Stimulated activated CD4-positive, alpha-beta T cell treated with anti-CD3 and anti-CD28 coated beads, Interleukin-12 subunit alpha, Interleukin-12 subunit beta, amount 100 ng/mL, for 24 hours (primary cell): ENCODE measurements at places on chromosomes 4 and X.

DNA sequence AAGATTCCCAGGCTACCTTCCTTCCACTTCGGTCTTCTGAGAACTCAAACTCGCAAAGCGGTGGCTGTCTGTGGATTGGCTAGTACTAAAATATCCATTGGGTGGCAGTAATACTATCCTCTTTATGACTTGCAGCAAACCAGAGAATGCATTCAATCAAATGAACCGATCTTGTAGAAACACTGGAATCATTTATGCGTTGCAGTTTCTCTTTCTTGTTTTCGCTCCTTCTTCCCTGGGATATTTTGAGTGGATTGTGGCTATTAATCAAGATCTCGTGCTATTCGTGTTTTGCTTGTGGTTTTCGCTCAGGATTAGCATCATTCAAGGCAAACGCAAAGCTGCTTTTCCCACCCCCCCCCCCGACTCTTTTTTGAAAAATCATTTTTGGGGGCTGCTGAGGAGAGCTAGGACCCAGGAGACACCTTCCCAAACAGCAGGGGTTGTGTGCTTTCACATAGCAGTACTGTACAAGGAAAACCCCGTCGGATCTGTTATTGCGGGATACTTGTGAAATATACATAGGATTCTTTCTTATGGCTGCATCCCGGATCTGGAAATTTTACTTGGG lies at the start of gene IL1RAPL1:
Gene IL1RAPL1 (plus strand): TSS at position 466 of the 571 bp plus-strand sequence.
- DNase-seq = no peak

- no peak for DNase-seq
Measured at GRCh38 chr4:169151671-169152070, 119.1 kb downstream of the SH3RF1 start.

GRCh38 chrX:23704673-23705206 lies 37.4 kb downstream of the PRDX4 start:
- DNase-seq = no peak

DNA sequence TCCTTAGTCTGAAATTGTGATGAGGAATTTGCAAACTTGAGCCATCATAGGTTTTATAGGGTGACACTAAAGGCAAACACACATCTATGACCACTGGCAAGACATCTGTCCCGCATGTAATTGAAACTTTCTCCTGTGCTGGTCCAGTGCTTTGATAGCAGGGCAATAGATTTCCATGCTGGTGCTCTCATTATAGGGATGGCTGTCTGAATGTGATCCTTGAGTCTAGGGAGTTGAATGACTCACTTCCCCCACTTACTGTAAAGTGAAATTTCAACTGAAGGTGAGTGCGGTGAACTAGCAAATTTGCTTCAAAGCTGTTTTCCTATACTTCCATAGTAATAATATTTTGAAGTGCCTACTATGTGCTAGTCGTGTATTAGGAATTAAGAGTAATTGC lies 1630.0 kb downstream of the STIM2 start:
- no peak for DNase-seq

GRCh38 chrX:106952988-106953387 lies 32.8 kb downstream of the CLDN2 start:
- no peak for DNase-seq

DNA sequence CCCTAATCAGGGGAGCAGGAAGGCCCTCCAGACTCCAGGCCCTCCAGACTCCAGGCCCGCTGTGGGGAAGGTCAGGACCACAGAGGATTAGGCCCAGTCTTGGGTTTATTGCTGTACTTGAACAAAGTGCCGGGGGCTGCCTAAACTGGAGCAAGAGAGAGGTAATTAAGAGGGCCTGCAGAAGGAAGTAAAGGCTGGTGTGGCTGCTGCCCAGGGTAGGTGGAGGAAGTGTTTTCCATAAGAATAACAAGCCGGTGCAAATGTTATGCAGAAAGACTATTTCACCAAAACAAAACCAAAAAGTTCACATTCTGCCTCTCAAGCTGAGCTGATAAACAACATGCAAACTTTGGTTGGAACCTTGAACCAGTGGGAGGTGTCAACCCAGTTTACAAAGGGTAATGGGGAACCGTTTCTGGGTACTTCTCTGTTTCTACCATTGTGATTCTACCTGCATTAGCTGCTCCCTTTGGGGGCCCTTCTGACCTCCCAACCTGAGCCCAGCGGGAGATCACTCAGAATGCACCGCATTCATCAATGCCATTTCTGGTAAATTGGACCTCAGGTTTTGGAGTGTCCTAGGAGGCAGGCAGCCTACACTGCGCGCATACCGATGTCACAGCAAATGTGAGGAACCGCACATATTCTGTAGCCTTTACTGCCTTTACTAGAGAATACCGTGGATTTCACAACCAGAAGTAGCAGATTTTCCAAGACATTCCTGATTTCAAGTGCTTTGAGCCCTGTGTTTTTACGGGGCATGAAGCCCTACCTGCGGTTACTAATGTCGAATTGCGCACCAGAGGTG lies 59.7 kb upstream of the BCOR start:
- DNase-seq = no peak

DNA sequence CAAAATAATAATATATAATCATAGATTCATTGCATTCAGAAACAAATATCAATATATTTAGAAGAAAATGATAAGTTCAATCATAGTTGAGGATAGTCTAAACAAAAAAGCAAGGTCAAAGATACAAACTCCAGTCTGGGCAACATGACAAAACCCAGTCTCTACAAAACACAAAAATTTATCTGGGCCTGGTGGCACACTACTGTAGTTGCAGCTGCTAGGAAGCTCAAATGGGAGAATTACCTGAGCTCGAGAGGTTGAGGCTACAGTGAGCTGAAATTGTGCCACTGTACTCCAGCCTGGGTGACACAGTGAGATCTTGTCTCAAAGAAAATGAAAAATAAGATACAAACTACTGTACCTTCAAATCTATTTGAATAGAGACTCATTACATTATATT lies 52.7 kb upstream of the ANXA10 start:
- no peak for DNase-seq

GRCh38 chr4:47674144-47674543 lies 163.7 kb downstream of the CORIN start:
- DNase-seq = no peak

DNA sequence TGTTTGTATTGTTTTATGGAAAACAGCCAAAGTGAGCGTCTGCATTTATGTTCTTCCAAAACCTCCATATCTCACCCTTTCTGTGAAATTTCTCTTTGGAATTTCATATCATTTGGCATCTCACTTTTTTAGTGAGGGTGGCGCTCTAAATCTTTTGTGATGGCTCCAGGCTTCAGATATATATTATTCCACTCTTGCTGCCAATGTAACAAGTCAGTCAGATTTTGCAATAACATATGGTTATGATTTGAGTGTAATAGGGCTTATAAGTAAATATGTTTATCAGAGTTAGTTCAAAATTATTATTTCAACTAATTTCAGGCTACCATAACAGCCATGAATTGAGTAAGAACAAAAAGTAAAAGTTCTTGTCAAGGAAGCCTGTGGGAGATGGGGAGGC lies 314.7 kb downstream of the PDGFC start:
- DNase-seq = no peak

GRCh38 chr4:109821185-109821584 lies 5.6 kb downstream of the GAR1 start:
- DNase-seq = no peak

DNA sequence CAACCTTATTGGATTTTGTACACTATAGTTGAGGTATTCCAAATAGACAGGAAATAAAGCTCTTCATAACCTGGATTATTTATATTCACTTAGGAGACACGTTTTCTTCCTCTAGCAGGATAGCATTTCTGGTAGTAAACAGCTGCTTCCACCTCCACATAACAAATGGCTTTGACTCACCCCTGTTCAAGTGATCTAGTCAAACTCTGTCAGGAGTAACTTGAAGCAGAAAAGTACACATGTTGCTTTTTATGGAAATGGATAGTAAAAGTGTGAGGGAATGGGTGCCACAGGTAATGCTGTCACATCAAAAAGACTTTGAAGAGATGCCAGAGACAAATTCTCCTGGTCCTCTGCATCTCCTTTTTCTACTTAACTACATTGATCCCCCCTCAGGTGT lies 258.7 kb upstream of the SLC7A11 start:
- DNase-seq = no peak

GRCh38 chrX:95974096-95974470 lies 710.6 kb upstream of the DIAPH2 start:
- DNase-seq = no peak

DNA sequence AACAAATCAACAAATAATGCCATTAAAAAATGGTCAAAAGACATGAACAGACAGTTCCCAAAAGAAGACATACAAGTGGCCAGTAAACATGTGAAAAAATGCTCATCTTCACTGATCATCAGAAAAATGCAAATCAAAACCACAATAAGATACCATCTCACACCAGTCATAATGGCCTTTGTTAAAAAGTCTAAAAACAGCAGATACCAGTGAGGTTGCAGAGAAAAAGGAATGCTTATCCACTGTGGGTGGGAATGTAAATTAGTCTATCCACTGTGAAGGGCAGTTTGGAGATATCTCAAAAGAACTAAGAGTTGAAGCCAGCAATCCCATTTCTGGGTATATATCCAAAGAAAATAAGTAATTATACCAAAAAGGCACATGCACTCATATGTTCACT lies 668.1 kb upstream of the CPEB2 start:
- no peak for DNase-seq

DNA sequence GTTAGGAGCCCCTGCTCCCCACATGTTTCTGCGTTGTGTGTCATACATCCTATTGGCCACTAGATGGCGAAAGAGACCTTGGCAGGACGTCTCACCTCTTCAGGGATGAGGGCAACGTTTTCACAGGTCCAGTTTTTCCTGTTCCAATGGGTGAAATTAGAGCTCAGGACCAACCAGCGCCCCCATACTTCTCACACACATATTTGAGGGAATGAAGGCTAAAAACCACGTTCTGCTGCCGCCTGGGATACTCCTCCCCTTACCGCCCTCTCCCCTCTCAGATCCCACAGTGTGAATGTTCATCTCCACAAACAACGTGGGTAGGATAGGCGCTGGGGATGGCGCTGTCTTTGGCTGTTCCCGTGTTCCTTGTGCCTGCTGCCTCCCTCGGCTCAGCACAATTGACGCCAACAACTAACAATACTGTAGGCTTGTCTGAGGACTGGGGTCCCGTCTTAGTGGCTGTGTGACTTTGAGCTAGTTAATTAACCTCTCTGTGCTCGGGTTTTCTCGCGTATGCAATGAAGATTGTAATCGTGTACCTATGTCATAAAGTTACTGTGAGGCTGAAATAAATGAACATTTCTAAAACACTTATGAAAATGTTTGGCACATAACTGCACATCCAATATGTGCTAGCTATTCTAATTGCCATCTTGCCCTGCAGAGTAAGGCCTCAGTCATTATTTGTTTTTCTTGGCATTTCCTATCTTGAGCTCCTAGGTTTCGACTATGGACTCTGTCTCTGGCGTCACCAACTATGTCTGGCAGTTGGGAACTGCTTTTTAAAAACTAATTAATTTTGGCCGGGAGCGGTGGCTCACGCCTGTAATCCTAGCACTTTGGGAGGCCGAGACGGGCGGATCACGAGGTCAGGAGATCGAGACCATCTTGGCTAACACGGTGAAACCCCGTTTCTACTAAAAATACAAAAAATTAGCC lies 181.3 kb upstream of the STK26 start:
- DNase-seq = no peak

DNA sequence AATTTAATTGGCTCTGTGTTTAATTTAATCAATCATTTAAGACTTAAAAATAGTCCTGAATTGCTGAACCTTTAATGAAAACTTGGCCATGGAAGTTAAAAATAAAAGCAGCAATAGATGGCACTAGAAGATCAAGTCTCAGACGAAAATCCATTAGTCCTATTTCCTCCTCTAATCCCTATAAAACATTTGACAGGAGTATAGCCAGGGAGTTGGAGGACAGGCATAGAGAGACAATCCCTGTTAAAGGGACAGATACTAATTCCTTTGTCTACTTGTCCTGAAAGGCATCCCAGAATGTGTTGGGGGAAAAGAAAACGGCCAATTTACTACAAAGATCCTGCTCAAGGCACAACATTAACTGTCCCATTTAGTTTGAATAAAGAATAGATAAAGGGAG lies 276.3 kb upstream of the TACR3 start:
- no peak for DNase-seq

DNA sequence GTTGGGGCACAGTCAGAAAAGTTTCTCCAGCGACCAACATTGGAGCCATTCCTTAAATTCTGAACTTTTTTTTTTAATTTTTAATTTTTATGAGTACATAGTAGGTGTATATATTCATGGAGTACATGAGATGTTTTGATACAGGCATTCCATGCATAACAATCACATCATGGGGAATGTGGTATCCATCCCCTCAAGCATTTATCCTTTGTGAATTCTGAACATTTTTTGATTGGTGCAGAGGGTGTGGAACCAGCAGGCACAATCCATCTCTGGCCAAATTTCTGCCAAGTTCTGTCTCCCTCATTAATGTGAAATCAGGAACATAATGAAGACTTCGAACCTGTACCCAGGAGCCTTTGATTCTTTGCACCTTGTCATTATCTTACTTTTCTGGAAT lies 267.0 kb downstream of the FRMPD4 start:
- no peak for DNase-seq

DNA sequence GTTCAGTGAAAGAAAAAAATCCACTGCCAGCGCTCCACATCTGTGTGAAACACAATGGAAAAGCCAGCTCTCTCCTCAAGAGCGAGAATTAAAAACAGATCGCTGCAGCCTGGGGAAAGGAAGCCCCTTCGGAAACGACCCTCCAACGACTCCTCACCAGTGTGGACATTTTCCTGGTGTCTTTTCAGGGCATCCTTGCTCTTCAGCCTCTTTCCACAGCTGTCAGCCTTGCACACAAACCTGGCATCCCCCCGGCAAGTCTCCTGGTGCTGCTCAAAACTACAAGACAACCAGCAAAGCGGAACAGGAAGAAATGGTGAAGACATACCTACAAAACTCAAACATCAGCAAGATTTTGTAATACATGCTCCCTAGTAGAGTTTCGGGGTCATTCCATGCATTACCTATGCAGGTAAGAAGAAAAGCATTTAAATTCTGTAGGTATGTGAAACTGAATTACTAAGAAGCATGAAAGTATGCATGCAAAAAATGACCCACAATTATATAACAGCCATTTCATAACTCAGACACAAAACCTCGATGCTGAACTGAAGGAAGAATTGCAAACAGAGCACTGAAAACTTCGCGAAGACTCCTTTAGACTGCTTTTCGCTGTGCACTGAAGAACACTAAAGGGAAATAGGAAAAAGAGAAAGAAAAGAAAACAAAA lies 106.1 kb downstream of the PRDM5 start:
- DNase-seq = no peak

GRCh38 chr4:150875367-150875766 lies 139.7 kb downstream of the LRBA start:
- DNase-seq = no peak
